ENCODE measurements at places on chromosomes 6 and 20.

GRCh38 chr20:32528905-32529670, 56.0 kb downstream of the NOL4L start:
- DNase-seq: no peak

GRCh38 chr6:83901624-83902023, 42.1 kb downstream of the CYB5R4 start:
- DNase-seq: no peak

GRCh38 chr6:37812841-37813240, 6.7 kb upstream of the ZFAND3 start:
- no peak for DNase-seq

DNA sequence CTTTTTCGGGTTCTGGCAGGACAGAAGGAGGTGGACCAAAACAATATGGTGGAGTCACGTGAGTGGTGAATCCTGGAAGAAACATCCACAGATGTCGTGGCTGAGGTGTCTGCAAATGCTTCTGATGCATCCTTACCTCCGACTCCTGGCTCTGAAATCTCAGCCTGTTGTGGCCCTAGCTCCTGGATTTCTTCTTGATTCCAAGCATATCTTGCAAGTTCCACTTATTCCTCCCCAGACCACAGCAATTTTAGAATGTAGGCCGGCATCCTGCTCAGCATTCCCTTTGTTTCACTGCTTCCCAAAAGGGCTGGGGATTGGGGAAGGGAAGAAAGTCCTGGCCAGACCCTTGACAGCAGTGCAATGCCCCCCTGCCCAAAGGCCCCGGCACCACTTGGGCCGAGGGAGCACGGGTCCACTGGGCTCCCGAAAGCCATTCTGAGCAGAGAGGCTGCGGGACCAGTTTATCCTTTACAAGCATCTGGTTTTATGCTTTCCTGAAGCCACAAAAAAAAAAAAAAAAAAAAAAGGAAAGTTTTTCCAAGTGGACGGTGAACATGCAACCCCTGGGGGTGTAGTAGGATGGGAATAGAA, 200.9 kb upstream of the RNF24 start:
- DNase-seq: no peak

- no peak for DNase-seq
These were observed 174.4 kb downstream of the OGFRL1 start for GRCh38 chr6:71463061-71463460.

DNA sequence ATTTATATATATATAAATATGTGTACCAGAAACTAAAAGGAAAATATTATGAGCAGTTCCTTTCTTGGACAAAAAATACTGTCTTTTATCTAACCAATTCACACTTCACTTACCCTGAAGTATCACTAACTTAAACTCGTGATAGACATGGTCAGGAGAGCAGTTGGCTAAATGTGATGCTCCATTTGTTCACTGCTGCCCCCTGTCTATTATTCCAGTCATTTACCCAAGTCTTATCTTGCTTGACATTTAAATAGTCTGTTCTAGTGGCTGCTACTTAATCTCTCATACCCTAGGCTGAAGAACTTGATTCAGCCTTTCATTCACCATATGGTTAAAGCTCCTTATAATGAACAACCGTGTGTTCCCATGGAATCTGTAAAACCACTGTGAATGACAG, 789.6 kb upstream of the EYS start:
- DNase-seq: no peak

DNA sequence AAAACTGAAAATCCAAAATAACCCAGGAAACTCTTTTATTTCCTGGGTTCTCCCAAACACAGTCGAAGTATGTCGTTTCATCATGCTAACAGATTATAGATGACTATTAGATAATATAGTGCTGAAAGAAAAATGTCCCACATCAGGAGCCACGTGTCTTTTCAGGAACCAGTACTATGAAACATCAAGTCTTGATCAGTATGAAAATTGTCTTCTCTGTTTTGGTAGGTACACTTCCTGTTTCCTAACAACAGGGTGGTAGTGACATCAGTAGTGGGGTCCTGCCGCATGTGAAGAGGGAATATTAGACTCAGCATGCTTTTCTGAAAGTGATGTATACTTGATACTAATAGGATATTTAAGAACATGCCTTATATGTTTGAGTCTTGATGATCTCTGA, 136.7 kb downstream of the HIVEP1 start:
- no peak for DNase-seq
